Left lobe of liver (tissue), 2 donors: ENCODE measurements at places on chromosomes 5 and 9. TPM values are rescaled to one million over a fixed set of nuclear protein-coding genes. Genes with fewer than 3 reads are reported as not detected.

GRCh38 chr9:75116306-75116705 lies 28.0 kb downstream of the OSTF1 start:
- DNase-seq: no peak

- no peak for DNase-seq
Observed at GRCh38 chr5:24535646-24536045, 109.1 kb downstream of the CDH10 start.

TSSK1B gene
- not detected for total RNA-seq

GRCh38 chr5:58381566-58381965 lies 78.3 kb downstream of the PLK2 start:
- no peak for DNase-seq

KIF4B gene
- total RNA-seq: not detected

- no peak for DNase-seq
Observed at GRCh38 chr9:136533775-136534157, 12.1 kb downstream of the NOTCH1 start.

PHF24 gene
- total RNA-seq: not detected
